ENCODE measurements at places on chromosomes 11 and 22.

GRCh38 chr22:18156878-18157713, 7.1 kb downstream of the USP18 start:
- peak; percentile 52 for DNase-seq

DNA sequence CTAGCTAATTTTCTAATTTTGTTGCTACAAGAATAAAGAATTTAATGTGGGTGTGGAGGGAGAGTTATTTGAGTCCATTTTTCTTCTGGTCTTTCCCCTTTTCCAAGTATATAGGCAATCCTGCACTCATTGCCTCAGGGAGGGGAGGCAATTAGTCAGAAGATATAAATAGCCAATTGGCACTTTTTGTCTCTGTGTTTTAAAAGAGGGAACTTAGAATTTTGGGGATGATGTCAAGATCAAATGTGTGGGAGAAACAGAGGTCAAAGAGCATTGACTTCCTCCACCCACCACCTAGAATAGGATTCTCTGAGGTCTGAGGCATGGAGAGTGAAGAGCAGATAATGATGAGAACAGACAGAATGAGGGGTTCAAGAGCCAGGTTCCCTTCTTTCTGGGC, 120.3 kb upstream of the ZC3H12C start:
- no peak for DNase-seq

GRCh38 chr11:8263769-8264410, at the start of gene LMO1:
TSS of gene LMO1 (minus strand) at chr11:8263878. CDS start at chr11:8263362, 516 bp downstream.
- DNase-seq: peak; percentile 66

GRCh38 chr11:812390-812789, 2.6 kb downstream of the RPLP2 start:
- no peak for DNase-seq

GRCh38 chr11:68309621-68310185, 2.7 kb upstream of the LRP5 start:
- no peak for DNase-seq

- no peak for DNase-seq
Measured at GRCh38 chr11:128625746-128626145, 38.4 kb upstream of the ETS1 start.

- DNase-seq: no peak
Measured at GRCh38 chr11:35714882-35715627, 52.5 kb downstream of the TRIM44 start.

DNA sequence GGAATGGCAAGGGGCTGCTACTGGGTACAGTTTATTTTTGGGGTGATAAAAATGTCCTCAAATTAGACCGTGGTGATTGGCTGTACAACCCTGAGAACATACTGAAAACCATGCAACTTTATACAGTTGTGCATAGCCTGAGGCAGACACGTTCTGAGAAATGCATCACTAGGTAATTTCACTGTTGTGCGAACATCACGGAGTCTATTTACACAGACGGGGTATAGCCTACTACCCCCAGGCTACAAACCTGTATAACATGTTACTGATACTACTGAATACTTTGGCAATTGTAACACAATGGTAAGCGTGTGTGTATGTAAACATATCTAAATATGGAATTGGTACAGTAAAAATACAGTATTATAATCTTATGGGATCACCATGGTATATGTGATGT, 23.6 kb downstream of the NARS2 start:
- DNase-seq: no peak

DNA sequence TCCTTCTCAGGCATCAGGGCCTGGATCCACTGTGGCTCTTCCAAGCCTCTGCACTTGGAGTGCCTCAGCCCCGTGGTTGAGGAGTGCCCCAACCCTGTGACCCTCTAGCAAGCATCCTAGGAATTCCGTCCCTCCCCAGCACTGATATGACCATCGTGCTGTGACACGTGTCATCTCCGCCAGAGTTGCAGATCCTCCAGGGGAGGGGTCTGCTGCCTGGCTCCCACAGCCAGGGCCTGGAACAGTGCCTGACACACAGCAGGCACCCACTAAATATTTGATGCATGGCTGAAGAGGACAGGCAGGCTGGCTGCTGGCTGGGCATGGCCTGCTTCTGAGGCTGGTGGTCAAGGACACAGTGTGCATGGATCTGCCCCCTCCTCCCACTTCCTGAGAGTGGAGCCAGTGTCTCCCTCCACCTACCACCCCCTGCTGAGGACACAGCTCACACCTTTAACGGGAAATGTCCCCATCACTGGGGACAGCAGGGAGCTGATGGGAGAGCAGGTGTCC, 1.7 kb upstream of the CD81 start:
- DNase-seq: no peak

DNA sequence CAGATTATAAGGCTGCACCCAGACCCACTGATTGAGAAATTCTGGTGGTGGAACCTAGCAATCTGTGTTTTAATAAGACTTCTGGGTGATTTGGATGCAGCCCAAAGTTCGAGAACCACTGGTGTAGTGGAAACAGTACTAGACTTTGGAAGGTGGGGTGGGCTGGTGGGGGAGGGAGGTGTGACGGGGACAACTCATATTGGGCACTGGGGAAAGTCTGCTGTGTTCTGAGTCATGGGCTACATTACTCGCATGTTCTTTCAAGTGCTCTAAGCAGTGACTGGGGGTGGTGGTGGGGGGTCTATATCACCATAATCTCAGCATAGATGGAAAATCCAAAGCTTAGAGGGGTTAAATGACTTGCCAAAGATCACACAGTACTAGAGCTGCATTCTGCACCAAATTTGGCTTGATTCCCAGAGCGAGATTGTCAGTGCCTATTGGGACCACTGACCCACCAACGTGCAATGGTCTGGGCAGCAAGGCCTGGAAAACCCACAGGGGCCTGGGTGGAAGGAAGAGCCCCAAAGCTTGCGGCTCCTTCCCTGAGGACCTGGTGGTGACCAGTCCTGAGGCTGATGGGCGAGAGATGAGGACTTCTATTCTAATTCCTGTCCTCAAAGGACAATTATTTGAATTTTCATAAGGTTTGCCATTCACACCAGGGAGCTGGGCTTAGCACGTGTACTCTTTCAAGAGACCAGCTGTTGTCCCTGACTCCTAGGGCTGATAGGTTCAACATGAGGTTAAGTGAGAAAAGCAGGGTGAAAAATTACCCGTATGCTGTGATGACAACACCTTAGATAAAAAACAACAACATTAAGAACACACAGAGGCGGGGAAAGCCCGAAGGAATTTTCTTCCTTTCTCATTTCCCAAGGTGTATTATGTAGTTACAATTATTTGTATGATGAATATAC, 77.5 kb upstream of the NARS2 start:
- peak; percentile 39 for DNase-seq

DNA sequence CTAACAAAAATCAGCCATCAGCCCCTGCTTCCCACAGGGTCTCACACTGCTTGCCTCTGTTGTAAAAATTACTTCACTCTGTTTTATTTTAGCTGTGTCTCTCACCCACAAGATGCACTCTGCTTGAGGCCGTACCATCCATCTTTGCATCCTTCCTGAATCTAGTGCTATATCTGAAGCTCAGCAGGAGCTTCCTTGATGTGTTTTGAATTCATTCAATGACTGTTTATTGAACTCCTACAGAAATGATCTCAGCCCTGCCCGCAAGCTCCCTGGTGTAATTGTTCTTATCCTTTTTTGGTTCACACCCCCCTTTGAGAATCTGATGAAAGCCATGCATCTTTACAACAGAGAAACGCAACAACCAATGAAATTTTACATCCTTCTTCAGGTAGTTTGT, 310.2 kb upstream of the ZC3H12C start:
- DNase-seq: no peak

GRCh38 chr11:65736810-65737209, 16.2 kb upstream of the RNASEH2C start:
- DNase-seq: no peak

GRCh38 chr11:75490221-75491181, 35.2 kb downstream of the GDPD5 start:
- no peak for DNase-seq

- DNase-seq: peak; percentile 80
Measured at GRCh38 chr11:45930031-45930794, 7.8 kb downstream of the LARGE2 start.

DNA sequence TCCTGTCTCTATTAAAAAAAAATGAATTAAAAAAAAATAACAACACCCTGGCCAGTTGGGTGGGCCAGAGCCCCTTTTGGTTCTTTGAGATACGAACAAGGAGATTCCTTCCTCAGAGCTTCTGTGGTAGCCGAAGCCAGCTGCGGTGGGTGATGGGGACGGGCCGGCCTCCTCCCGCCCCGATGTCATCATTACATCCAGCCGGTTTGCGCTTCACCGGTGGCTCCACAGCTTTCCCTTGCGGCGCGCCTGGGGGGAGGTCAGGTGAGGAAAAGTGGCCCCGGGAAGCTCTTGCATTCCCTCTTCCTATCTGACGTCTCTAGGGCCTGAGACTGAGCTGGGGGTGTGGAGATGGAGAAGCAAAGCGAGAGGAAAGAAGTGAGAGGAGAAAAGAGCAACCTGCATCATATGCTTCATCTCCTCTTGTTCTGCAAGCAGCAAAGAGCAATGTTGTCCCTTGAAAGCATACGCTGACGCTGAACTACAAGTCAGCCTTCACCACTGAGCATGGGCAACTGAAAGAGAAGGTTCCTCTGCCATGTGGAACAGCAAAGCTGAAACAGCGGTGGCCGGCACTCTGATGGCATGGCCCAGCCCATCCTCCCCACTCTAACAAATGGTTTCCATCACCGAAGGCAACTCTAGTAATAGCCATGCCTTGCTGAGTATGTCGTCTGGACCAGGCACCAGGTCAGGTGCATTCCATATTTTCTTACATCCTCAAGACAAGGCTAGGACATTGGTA, 6.0 kb downstream of the ADAMTS8 start:
- DNase-seq: no peak

GRCh38 chr22:48205161-48205560, 1442.7 kb downstream of the TBC1D22A start:
- no peak for DNase-seq

GRCh38 chr22:27420195-27420816, 381.2 kb downstream of the MN1 start:
- DNase-seq: no peak

- DNase-seq: no peak
Measured at GRCh38 chr22:49331878-49332277, 495.8 kb downstream of the BRD1 start.

DNA sequence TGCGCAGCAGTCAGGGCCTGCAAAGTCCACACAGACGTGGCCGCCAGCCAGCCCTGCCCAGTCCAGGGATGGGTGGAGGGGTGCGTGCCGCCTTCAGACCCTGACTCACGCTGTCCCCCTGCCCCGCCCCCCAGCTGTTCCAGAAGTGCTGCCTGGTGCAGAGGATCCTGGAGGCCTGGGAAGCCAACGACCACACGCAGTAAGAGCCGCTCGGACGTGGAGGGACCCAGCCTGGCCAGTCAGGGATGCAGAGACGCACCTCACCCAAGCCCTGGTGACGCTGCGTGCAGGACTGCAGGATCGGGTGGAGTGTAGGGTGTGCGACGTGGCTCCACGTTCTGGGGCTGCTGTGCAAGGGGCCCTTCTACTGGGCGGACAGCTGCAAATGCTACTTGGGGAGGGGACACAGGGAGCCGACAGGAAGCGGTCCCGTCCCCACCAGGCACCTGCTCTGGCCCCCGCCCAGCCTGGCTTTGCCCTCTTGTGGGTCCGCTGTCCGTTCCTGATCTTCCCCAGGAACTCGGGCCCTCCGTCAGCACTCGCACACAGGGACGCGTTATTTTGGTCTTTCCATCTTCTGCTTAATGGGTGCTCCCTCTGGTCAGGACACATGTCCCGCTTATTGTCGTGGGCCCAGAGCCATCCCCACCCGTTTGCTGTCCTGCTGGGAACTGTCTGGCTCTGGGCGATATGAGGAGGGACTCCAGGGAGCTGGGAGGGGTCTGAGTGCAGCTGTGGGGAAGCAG, 42.5 kb downstream of the SBF1 start:
- DNase-seq: no peak

GRCh38 chr11:2555336-2555735, 110.5 kb downstream of the KCNQ1 start:
- DNase-seq: no peak

GRCh38 chr11:5553343-5553742, 5.0 kb upstream of the OR52H1 start:
- no peak for DNase-seq

- DNase-seq: no peak
Measured at GRCh38 chr11:332651-333480, 12.2 kb upstream of the IFITM3 start.

GRCh38 chr11:94150704-94151685, 22.4 kb downstream of the PANX1 start:
- DNase-seq: no peak

GRCh38 chr11:73995731-73996130, 13.1 kb upstream of the UCP2 start:
- no peak for DNase-seq

- no peak for DNase-seq
Measured at GRCh38 chr11:124751741-124752470, at the start of gene VSIG2. TSS of gene VSIG2 (minus strand) at chr11:124752255. CDS start at chr11:124752137, 118 bp downstream.
